ENCODE measurements at places on chromosomes 1 and 21.
A peak's percentile ranks its signal among the peaks of the same experiment; 100 is the strongest.

GRCh38 chr1:178057141-178057765 is 36.7 kb upstream of the RASAL2 start:
- no peak for DNase-seq
- peak overlapping the region; percentile 74 for H3K27ac ChIP-seq
- H3K27me3 ChIP-seq = no peaks in the 10 kb centered on the region
- H3K4me3 ChIP-seq = no peak overlapping the region

- H3K4me3 ChIP-seq = no peak overlapping the region
- no peak overlapping the region for H3K27ac ChIP-seq
- DNase-seq = no peak
Measured at GRCh38 chr1:109592916-109593315, 26.5 kb downstream of the GNAT2 start.

- H3K36me3 ChIP-seq = no peaks in the 10 kb centered on the region
- no peak overlapping the region for H3K4me3 ChIP-seq
Measured at GRCh38 chr1:171769754-171770153, 11.7 kb upstream of the METTL13 start.

GRCh38 chr1:229864686-229865230 is 202.3 kb upstream of the GALNT2 start:
- DNase-seq = no peak
- no peaks in the 10 kb centered on the region for H3K36me3 ChIP-seq
- H3K4me1 ChIP-seq = peaks cover 11% of the 10 kb centered on the region
- no peak overlapping the region for H3K27ac ChIP-seq
- no peaks in the 10 kb centered on the region for H3K27me3 ChIP-seq

DNA sequence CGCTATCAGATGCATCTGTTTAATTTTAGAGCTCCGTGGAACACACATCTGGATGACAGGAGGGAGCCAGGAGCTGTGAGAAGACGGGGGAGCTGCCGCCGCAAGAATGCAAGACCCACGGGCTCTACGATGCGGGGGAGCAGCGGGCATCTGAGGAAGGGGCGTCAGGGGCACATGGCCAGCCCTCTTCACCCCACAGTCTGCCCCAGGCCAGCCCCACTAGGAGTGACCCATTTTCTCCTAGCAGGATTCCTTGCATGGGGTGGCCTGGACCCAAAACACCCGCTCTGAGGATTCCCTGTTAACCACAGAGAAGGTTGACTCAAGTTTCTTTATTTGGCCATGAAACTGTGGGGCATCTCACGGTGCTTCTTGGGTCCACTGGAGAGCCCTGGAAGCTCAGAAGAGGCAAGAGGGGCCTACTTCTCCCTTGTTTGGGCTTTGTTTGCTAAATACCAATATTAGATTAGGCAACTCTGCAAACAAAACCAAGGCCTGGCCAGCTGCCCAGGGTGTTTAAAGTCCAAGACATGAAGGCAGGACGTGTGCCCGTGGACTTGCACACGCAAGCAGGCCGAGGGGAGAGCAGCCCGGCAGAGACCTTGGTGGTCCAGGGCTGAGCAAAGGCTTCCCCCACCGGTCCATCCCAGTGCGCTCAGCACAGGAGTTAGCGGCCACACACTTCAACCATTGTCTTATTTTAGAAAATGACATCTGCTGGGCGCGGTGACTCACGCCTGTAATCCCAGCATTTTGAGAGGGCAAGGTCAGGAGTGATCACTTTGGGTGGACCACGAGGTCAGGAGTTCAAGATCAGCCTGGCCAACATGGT is 89.8 kb downstream of the DHRS3 start:
- peaks cover 25% of the 10 kb centered on the region for H3K4me1 ChIP-seq
- H3K27ac ChIP-seq = peak overlapping the region; percentile 75
- H3K4me3 ChIP-seq = no peak overlapping the region
- no peaks in the 10 kb centered on the region for H3K36me3 ChIP-seq
- H3K27me3 ChIP-seq = no peaks in the 10 kb centered on the region
- DNase-seq = peak; percentile 93

DNA sequence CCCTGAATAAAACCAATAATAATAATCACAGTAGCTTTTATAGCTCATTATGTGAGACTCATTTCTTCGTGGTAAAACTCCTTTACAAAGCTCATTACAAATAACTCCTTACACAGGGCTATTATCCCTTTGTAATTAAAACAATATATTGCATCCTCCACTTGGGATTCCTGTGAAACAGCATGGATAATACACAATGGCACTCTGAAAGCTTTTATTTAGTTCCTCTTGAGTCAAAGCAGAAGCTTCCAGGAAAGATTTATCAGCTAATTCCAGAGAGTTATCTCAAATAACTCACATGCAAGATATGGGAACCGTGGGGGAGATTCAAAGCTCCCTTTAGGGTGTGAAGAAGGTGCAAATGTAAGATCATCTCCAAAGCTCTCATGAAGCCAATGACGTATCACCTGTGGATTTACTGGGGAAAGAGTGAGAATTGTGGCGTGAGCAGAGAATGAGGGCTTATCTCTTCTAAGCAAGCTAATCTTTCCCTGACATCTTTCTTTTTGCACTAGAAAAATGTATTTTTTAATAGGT is 60.4 kb upstream of the GJA5 start:
- H3K4me1 ChIP-seq = no peaks in the 10 kb centered on the region
- H3K36me3 ChIP-seq = no peaks in the 10 kb centered on the region
- H3K4me3 ChIP-seq = no peak overlapping the region
- DNase-seq = no peak

DNA sequence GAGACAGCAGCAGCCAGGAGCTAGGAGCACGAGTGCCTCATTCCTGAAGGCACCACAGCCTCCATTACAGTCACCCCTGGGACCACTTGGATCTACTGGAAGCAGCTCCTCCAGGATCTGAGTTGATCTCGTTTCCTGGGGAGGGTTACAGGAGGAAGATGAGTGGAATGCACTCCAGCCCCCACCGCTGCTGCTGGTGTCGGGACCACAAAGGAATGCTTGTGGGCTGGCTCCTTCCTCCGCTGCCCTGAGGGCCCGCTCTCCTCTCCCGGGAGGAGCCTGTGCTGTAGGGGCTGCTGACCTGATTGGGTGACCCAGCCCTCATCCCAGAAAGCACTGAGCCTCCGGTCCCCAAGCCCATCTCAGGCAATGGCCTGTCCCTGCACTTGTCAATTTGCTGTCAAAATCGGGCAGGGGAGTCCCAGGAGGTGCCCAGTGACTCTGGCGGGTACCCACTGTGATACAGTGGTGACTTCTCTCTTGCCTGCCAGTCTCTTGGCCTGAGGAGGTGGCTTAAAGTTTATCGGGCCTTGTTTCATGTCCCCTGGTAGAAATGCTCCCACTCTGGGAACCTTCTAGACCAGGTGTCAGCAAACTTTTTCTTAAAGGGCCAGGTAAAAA is 23.1 kb downstream of the IL10RB start:
- H3K4me1 ChIP-seq = peaks cover 4% of the 10 kb centered on the region
- H3K4me3 ChIP-seq = no peak overlapping the region
- no peaks in the 10 kb centered on the region for H3K27me3 ChIP-seq
- no peaks in the 10 kb centered on the region for H3K36me3 ChIP-seq

DNA sequence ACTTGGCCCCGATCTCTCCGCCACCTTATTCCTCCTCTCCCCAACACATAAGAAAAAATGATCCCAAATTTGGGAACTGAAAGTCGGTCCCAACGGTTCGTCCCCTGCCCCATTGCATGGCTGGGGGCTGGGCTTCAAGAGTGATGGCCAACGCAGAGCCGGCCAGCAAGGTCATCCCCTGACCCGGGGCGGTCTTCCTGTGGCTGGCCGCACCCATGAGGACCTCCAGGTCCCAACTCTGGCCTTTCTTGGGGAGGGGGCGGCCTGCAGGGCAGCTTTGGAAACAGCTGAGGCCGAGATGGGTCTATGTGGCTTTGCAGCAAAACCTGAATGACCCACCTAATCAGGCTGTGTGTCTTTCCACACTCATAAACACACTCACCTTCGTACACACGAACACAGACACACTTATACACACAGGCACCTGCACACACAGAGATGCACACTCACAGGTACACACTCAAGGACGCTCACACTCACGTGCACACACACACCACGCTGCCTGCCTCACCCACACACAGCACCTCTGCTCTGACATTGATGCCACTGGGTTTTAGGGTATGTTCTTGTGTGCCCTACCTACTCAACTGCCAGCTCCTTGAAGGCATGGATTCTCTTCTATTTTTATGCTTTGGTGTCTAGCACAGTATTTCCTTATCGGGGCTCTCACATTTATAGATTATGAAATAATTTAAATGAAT is 562 bp downstream of the DYNLT5 start:
- H3K36me3 ChIP-seq = no peaks in the 10 kb centered on the region
- peak overlapping the region; percentile 46 for H3K4me3 ChIP-seq
- no peaks in the 10 kb centered on the region for H3K4me1 ChIP-seq
- H3K27ac ChIP-seq = no peak overlapping the region
- peaks cover 32% of the 10 kb centered on the region for H3K27me3 ChIP-seq

DNA sequence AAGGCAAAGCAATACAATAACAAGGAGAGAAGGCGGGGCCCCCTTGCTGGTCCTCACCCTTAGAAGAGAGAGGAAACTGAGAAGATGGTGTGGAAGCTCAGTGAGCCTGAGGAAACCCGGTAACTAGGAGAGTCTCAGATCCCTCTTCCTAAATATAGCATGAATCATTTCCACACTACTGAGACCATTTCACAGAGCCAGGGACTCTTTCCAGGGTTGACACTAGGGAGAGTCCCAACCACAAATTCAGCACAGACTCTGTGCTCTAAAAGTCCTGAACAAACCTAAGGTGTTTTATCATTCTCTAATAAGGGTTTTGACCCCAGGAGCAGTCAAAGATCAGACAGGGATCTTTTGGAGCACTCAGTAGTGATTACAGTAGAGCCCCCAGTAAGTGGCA is 647.7 kb downstream of the KCNT2 start:
- H3K27ac ChIP-seq = no peak overlapping the region
- H3K36me3 ChIP-seq = no peaks in the 10 kb centered on the region
- no peak for DNase-seq
- H3K4me1 ChIP-seq = no peaks in the 10 kb centered on the region
- H3K27me3 ChIP-seq = no peaks in the 10 kb centered on the region
- no peak overlapping the region for H3K4me3 ChIP-seq

GRCh38 chr1:227560393-227561173 is 2.8 kb upstream of the ZNF678 start:
- DNase-seq = no peak
- H3K4me3 ChIP-seq = no peak overlapping the region
- no peak overlapping the region for H3K27ac ChIP-seq
- peaks cover 32% of the 10 kb centered on the region for H3K27me3 ChIP-seq
- H3K4me1 ChIP-seq = peaks cover 7% of the 10 kb centered on the region
- H3K36me3 ChIP-seq = no peaks in the 10 kb centered on the region

DNA sequence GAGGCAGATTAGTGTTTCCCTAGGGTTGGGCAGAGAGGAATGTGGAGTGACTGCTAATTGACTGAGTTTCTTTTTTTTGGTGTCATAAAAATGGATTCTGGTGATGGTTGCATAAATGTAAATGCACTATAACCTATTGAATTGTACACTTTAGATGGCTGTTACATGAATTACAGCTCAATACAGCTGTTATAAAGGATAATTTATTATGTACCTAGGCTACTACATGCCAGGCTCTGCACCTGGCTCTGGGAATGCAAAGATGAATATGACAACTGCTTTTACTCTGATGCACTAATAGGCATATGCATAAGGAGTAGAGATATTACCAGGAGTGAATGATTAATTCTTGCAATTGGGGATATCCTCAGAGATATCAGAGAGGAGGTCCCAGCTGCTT is 345.3 kb downstream of the PTBP2 start:
- H3K27ac ChIP-seq = no peak overlapping the region
- H3K36me3 ChIP-seq = no peaks in the 10 kb centered on the region
- no peaks in the 10 kb centered on the region for H3K27me3 ChIP-seq

- no peak for DNase-seq
- no peaks in the 10 kb centered on the region for H3K36me3 ChIP-seq
- H3K27me3 ChIP-seq = no peaks in the 10 kb centered on the region
- peaks cover 18% of the 10 kb centered on the region for H3K4me1 ChIP-seq
- no peak overlapping the region for H3K4me3 ChIP-seq
- H3K27ac ChIP-seq = no peak overlapping the region
Measured at GRCh38 chr1:198919667-198920398, 281.0 kb downstream of the PTPRC start.

- H3K4me3 ChIP-seq = no peak overlapping the region
- H3K36me3 ChIP-seq = no peaks in the 10 kb centered on the region
- no peak overlapping the region for H3K27ac ChIP-seq
Measured at GRCh38 chr1:20339811-20340457, 49.3 kb downstream of the VWA5B1 start.

DNA sequence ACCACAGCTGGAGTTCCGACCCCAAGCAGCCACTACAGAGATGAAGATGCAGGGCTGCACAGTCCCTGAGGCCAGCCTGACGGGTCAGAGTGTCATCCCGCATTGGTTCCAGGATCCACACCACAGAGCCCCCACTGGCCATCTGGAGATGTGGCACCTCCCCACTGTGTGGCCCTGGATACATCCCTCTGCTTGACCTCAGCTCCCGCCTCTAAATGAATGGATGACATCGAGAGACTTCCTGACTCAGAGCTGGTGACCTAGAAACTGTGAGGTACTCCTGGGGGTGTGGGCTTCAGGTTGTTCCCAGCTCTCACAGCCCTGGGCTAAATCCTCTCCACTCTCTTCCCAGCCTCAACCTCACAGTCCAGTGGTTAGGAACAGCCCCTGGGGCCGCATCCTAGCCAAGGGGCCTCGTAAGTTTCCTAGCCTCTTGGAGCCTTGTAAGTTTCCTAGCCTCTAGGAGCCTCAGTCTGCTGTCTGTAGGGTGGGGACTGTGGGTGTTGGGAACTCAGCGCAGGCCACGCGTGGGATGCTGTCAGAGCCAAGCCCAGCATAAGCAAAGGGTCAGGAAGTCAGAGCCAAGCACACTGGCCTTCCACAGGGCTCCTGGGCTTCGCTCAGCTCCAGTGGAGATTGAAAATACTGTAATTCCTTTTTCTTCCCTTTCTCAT is 87.5 kb upstream of the RUNX3 start:
- H3K27me3 ChIP-seq = no peaks in the 10 kb centered on the region
- no peak overlapping the region for H3K4me3 ChIP-seq
- no peak overlapping the region for H3K27ac ChIP-seq
- no peaks in the 10 kb centered on the region for H3K36me3 ChIP-seq

GRCh38 chr1:99171184-99171813 is 93.0 kb upstream of the PLPPR4 start:
- H3K27ac ChIP-seq = no peak overlapping the region
- no peak for DNase-seq
- no peaks in the 10 kb centered on the region for H3K36me3 ChIP-seq

DNA sequence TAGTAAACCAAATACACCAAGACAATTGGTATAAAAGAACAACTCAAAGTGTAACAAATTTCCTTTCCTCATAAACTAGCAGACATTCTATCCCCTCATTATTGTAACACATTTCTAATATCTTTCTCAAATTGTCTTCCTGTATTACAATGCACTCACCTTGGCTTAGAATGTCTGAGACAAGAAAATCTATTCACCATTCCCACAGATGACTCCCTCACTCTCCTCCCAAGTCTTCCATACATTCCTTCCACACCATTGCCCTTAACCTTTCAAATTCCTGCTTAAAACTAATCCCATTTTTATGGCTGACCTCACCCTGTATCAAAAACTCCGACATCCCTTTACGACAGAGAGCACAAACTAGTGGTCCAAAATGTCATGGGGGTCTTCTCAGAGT is 56.0 kb downstream of the LTN1 start:
- H3K36me3 ChIP-seq = no peaks in the 10 kb centered on the region
- no peak overlapping the region for H3K27ac ChIP-seq
- DNase-seq = no peak
- H3K27me3 ChIP-seq = no peaks in the 10 kb centered on the region

- no peak overlapping the region for H3K27ac ChIP-seq
- no peaks in the 10 kb centered on the region for H3K4me1 ChIP-seq
- no peaks in the 10 kb centered on the region for H3K36me3 ChIP-seq
- DNase-seq = no peak
- no peak overlapping the region for H3K4me3 ChIP-seq
Measured at GRCh38 chr1:12502336-12503109, 115.5 kb downstream of the DHRS3 start.
